ENCODE measurements at places on chromosomes 6 and 20.

DNA sequence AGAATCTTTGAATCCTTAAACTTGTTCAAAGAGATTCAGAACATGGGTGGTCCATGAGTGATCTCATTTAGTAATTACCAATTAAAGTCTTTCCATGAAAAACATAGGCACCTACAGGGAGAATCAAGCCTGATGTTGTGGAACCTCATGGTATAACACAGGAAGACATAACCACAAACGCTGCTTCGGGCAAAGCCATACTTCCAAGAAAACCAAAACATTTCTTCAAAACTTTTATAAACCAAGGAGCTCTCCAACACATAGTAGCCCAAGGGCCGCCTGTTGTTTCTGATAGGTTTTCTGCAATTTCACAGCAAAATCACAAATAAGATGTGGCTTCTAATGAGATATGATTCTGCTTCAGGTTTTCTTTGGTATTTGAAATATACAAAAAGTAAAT lies 2.5 kb downstream of the CHD6 start:
- no peak for DNase-seq

- DNase-seq, result no peak
Observed at GRCh38 chr6:112488238-112488637, 141.1 kb downstream of the RFPL4B start.

GRCh38 chr6:31978831-31979230 lies 3.0 kb upstream of the C4A start:
- no peak for DNase-seq

GRCh38 chr20:47988676-47989075 lies 203.4 kb upstream of the SULF2 start:
- no peak for DNase-seq

GRCh38 chr6:160120087-160120486 lies 1.5 kb upstream of the SLC22A1 start:
- DNase-seq, result no peak

GRCh38 chr6:21947731-21948386 lies 349.0 kb downstream of the PRL start:
- DNase-seq, result no peak

GRCh38 chr6:97524811-97525210 lies 241.8 kb upstream of the MMS22L start:
- no peak for DNase-seq

- DNase-seq, result no peak
Observed at GRCh38 chr20:23125625-23126191, 39.6 kb upstream of the CD93 start.

DNA sequence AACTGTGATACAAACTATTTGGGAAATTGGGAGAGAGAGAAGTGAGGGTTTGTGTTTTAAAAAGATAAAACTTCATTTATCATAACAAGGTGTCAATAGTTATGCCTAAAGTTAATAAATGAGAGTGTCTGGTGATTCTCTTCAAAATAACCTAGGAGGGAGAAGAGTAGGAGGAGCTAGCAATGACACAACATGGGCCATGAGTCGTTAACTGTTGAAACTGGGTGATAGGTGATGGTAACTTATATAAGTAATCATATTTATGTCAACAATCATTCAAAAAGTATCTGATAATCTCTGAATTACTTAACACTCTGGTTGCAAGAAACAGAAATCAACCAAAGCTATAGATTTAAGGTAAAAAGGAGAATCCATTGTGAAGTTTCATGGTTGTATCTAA lies 46.8 kb upstream of the INSM1 start:
- no peak for DNase-seq

GRCh38 chr20:44478206-44478605 lies 2.5 kb downstream of the TTPAL start:
- no peak for DNase-seq

- DNase-seq, result no peak
Observed at GRCh38 chr6:154619146-154619545, 108.7 kb upstream of the CNKSR3 start.

Data from posterior cingulate gyrus (tissue), 11 donors.